Activated T-helper 2 cell treated with anti-CD3 and anti-CD28 coated beads, Interferon-gamma antibody, Interleukin-2, Interleukin-4, amounts not matched to agents 10 μg/mL and 5 μg/mL and 100 μg/mL, durations not matched to agents 14 hours and 24 hours and 36 hours (primary cell): ENCODE measurements at places on chromosomes 2 and 18.

- no peak for DNase-seq
Observed at GRCh38 chr2:5592916-5593315, 99.3 kb upstream of the SOX11 start.

DNA sequence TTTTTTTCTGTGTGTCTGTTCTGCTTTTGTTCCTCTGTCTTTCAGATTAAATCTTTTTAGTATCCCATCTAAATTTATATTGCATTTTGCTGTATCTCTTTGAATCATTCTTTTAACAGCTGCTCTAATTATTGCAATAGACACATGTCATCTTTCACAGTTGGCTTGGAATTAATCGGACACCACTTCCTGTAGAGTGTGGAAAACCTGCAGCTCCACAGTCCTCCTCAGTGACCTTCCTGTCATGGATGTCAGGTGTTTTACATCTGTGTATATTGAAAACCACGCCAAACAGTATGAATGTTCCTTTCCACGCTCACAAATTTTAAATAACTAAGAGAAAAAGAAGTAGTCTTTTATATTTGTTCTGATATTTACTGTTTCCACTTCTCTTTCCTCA, 135.3 kb downstream of the PXDN start:
- no peak for DNase-seq

DNA sequence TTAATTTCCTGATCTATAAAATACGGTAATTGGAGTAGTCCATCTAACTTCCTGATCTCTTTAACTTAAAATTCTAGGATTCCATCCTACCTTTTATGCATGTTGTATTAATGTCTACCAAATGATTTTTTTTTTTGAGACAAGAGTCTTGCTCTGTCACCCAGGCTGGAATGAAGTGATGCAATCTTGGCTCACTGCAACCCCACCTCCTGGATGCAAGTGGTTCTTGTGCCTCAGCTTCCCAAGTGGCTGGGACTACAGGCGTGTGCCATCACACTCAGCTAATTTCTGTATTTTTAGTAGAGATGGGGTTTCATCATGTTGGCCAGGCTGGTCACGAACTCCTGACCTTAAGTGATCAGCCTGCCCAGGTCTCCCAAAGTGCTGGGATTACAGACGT, 47.8 kb downstream of the CFAP36 start:
- no peak for DNase-seq

GRCh38 chr18:57581301-57581934, 5.1 kb downstream of the FECH start:
- no peak for DNase-seq

GRCh38 chr2:108413711-108414095, 35.3 kb upstream of the GCC2 start:
- no peak for DNase-seq

- no peak for DNase-seq
Observed at GRCh38 chr2:23520256-23520655, 135.3 kb downstream of the KLHL29 start.

- DNase-seq, result peak; percentile 37
Observed at GRCh38 chr2:200905618-200906296, 16.6 kb downstream of the NIF3L1 start.
